AG08395 (cell line): ENCODE measurements at places on chromosomes 16 and 17.

DNA sequence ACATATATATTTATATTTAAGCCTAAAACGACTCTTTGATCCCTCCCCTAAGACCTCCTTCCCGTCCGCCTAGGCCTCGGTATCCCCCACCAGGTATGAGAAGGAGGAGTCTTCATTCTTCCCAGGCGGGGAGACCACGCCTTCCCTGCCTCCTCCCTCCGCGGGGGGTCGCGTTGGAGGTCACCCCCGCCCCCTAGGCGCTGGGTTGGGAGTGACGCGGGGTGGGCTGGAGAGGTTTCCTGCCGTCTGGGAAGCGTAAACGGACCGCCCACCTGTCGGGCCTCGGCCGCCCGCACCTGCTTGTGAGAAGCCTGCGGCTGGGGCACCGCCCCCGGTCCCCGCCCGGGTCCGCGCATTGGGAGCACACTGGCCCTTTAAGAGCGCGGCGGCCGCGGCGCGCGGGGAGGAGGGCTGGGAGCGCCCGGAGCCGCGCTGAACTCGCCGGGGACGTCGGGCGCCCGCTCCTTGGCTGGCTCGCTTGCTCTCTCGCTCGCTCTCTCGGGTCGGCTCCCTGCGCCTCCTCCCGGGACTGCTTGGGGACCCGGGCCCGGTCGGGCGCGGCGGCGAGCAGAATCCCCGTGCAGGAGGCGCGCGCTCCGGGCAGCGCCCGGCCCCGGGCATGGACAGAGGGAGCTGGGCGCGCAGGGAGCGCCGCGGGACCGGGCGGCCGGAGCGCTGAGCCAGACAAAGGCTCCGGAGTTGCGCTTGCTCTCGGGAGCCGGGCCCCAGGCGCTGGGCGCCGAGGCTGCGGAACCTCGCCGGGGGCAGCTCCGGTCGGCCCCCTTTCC, at the start of gene MMP15:
TSS of gene MMP15 (plus strand) at position 404 of the 788 bp plus-strand sequence. CDS start 597 bp downstream, outside the sequence.
- DNase-seq, result peak; percentile 67

- no peak for DNase-seq
Measured at GRCh38 chr16:56764835-56765234, 34.9 kb downstream of the NUP93 start.

- DNase-seq, result no peak
Measured at GRCh38 chr16:67036323-67036741, 7.4 kb downstream of the CBFB start.

DNA sequence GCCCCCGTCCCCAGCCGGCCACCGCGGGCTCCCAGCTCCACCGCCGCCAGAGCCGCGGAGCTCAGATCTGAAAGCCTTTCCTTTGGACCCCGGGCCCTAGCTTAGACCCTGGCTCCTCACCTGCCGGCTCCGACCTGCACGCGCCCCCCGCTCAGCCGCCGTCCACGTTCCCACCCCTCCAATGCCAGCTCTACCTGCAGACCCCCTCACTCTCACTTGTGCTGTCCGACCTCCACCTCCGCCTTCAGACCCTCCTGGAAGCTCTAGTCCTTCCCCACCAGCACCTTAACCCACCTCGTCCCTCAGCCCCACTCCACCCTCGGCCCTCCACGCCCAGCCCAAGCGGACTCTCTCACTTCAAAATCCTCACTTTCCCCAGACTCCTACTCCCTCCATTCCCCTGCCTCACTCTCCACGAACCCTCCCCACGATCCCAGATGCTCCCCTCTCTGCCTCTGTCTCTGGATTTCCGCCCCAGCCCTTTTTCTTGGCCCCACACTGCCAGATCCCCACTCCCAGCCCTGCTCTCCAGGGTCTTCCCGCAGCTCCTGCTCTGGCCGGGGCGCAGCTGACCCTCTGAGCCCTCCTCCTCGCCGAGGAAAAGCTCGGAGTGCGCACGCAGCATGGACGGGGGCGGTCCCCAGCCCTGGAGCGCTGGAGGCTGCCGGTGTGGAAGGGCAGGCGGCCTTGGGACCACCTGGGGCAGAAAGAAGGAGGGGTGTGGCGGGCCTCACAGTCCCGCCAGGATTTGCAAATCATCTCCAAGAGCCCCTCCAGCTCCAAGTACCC, at the start of gene TMEM114:
TSS of gene TMEM114 (minus strand) at position 612 of the 789 bp plus-strand sequence. CDS start 673 bp downstream, outside the sequence.
- DNase-seq, result no peak

DNA sequence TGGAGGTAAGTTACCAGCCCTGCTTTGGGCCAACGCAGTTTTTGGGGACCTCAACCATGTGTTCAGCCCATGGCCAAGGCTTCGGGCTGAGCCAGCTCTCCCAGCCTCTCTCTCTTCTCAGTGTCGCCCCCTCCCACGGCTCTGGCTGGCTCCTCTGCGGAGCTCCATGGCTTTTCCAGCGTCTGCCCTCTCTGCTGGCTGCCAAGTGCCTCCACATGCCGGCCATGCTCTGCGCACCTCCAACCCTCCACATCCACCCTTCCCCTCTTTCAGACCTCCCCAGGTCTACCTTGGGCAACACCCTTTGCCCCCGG, 23.2 kb downstream of the COTL1 start:
- no peak for DNase-seq

- DNase-seq, result no peak
Measured at GRCh38 chr17:82106688-82107305, 8.8 kb upstream of the FASN start.

DNA sequence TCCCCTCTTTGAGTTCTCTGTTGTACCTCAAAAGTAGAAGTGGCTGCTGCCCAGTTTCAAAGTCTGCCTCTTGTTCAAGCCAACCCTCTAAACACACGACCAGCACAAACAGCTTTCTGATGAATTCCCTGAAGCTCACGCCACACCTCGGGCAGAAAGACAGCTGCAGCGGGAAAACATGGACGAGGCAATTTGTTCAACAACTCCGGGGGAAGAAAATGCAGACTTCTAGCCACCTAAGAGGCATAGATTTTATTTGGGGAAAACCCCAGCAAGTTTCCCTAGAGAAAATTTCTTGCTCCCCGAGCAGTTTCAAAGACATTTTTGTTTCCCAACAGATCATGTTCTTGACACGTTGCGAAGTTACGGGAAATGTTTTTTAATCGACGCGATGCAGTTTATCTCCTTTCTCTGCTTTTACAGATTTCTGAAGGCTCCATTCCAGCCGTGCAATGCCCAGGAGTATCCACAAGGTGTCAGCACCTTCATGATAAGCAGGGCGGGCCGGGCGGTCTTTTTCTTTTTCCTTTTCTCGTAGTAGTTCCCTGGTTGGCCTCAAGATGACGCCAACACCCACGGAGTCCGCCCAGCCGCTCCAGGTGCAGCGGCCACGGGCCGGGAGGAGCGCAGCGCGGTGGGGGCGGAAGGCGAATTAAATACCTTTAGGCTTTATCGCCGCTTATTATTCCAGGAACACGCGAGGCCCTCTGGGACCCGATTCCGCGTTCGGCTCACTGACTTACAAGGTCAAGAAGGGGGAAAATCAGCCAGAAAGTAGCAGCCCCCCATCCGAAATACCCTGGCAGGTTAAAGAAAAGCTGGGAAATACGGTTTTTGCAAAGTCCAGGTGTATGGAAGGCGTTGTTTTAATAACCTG, 2.9 kb upstream of the FOXC2 start:
- peak; percentile 80 for DNase-seq

DNA sequence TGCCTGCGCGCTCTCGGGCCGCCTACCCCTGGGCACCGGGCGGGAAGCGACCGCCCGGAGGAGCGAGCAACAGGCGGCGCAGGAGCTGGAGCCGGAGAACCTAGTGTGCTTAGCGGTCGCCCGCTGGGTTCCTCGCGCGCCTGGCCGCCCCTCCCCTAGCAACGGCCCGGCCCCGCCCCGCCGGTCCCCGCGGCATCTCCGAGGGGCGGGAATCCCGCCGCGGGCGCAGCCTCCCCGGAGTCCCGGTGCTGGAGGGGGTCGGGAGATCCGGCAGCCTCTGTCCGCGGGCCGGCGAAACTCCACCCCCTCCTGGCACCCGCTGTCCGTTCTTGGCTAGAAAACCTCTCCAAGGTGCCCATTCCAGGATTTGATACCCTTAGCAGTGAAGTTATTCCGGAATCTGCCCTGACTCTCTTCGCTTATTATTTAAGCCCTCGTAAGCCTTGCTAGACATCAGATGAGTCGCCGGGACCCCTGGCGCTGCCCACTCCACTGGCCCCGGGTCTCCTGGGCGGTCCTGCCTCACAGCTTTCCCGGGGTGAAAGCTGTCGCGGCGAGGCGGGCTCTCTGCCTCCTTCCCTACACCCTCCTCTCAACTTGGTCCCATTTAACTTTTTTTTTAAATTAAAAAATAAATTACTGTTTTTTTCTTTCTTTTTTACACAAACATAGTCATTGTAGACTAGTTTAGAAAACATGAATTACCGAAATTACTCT, at the start of gene RPRML:
TSS of gene RPRML (minus strand) at position 107 of the 717 bp plus-strand sequence. CDS start 246 bp downstream, outside the sequence.
- DNase-seq, result peak; percentile 21

- no peak for DNase-seq
Measured at GRCh38 chr16:66706506-66706880, 9.9 kb upstream of the CMTM4 start.

DNA sequence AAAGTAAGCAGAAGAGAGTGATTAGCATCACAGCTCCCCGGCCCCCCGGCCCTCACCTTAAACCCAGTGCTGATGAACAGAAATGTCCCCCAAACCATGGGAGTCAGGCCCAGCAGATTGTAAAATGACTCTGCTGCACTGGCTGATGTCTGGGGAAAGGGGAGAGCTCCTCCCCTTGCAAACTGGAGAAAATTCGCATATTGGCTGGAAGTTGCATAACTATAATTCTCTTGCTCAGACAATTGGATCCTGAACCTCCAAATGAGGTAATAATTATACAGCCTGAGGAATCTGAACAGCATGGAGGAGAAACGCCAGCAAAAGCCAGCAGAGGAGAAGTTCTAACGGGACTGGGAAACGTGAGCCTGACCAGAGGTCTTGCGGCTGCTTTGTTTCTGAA, 109.7 kb downstream of the C16orf95 start:
- peak; percentile 71 for DNase-seq

- no peak for DNase-seq
Measured at GRCh38 chr17:47829870-47830269, 1.5 kb downstream of the MRPL10 start.

GRCh38 chr16:81942007-81942601, 69.2 kb downstream of the SDR42E1 start:
- DNase-seq, result no peak

- DNase-seq, result no peak
Measured at GRCh38 chr17:69117855-69118784, 23.6 kb downstream of the ABCA6 start.

- DNase-seq, result no peak
Measured at GRCh38 chr17:48378708-48379392, 51.2 kb downstream of the SKAP1 start.
